ENCODE measurements at places on chromosomes 16 and 17.

DNA sequence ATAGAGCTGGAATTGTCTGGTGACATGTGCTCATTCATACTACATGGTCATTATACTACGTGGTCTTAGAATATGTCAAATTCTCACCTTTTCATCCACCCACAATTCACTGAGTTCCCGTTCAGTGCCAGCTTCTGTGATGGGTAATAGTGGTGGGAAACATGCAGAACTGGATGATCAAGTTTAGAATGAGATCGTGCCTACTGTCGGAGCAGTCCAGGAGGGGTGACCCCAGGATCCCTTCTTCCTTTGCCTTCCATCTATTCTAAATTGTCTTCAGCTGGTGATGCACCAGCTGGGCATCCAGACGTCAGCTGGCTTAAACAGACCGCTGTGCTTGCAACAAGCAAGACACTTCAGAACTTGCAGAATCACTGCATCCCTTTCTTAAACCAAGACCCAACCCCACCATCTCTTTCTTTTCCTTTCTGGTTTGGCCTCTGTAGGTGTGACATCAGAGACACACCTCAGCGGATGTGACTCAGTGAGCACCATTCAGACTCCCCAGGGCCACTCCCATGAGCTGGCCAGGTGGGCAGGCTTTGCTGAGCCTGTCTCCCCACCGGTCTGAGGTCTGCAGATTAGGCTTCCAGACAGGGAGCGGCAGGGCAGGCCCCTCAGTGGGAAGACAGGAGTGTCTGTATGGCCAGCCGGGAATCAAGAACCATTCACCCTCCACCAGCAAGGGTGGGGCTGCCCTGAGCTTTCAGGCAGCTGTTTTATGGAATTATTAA is 18.1 kb downstream of the C17orf100 start:
- DNase-seq = no peak

- peak; percentile 18 for DNase-seq
Observed at GRCh38 chr16:17070882-17071592, 399.7 kb downstream of the XYLT1 start.

DNA sequence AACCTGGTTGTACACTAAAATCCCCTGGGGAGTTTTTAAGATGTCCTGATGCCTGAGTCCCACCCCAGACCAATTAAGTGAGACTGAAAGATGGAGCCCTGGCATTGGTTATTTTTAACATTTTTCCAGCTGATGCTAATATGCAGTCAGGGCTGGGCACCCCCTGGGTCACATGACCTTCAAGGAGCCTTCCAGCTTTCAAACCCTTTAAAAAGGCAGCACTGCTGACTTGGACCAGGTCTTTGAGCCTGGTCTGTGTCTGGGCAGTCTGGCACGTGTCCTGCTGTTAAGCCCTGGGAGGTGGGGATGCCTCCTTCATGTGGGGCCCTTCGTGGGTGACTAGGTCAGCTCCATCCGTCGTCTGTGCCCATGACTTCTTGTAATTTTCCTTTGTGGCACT is 202.6 kb downstream of the CCDC182 start:
- DNase-seq = no peak

DNA sequence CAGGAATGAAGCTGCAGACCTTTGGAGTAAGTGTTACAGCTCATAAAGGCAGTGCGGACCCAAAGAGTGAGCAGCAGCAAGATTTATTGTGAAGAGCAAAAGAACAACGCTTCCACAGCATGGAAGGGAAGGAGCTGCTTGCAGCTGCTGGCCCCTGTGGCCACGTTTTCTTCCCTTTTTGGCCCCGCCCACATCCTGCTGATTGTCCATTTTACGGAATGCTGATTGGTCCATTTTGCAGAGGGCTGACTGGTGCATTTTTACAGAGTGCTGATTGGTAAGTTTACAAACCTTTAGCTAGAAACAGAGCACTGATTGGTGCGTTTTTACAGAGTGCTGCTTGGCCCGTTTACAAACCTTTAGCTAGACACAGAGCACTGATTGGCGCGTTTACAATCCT is 841.5 kb downstream of the CDH11 start:
- no peak for DNase-seq

GRCh38 chr17:80101946-80102663 is 724 bp downstream of the GAA start:
- no peak for DNase-seq

DNA sequence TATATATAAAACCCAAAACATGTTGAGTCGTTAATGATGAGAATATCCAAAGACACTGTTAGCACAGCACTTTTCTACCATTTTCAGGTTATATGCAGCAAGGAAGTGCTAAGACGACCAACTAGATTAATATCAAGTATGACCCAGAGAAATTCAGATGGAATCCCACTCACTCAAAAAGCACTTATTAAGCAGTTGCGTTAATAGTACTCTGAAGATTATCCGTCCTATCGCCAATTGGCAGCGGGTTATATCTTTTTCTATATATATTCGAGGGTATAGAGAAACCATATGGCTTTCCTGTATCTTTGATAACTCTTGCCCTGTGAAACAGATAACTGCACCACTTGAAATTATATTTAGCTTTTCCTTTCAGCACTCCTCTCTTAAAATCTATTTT is 1.1 kb downstream of the CRLF3 start:
- DNase-seq = no peak

DNA sequence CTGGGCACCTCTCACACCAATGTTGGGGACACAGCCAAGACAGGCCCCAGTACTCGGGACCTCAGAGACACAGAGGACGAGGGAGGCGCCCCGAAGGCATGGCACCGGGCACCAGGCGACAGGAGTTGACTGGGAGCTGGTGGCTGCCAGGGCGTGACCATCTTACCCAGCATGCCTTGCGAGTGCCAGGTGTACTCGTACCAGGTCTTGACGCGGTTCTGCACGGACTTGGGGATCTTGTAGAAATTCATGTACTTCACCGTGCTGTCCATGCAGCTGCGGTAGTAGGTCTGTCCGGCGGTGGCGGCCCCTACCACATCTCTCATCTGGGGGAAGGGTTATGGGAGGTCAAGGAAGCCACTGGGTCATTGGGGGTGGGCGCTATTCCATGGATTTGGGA is 67.3 kb downstream of the CNGB1 start:
- DNase-seq = no peak

DNA sequence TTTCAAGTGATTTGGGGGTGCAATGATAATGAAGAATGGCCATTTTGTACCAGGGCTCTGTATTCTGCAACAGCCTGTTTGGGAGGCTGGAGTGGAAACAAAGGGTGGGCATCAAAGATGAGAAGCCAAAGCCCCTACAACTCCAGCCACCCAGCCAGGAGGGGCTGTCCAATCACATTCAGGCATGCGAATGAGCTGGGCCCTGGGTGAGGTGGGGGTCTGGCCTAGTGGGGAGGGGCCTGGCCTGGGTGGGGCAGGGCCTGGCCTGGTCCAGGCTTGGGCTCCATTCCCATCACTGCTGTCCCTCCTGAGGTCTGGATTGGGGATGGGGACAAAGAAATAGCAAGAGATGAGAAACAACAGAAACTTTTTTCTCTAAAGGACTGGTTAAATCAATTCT is 6.4 kb downstream of the AOC3 start:
- no peak for DNase-seq

DNA sequence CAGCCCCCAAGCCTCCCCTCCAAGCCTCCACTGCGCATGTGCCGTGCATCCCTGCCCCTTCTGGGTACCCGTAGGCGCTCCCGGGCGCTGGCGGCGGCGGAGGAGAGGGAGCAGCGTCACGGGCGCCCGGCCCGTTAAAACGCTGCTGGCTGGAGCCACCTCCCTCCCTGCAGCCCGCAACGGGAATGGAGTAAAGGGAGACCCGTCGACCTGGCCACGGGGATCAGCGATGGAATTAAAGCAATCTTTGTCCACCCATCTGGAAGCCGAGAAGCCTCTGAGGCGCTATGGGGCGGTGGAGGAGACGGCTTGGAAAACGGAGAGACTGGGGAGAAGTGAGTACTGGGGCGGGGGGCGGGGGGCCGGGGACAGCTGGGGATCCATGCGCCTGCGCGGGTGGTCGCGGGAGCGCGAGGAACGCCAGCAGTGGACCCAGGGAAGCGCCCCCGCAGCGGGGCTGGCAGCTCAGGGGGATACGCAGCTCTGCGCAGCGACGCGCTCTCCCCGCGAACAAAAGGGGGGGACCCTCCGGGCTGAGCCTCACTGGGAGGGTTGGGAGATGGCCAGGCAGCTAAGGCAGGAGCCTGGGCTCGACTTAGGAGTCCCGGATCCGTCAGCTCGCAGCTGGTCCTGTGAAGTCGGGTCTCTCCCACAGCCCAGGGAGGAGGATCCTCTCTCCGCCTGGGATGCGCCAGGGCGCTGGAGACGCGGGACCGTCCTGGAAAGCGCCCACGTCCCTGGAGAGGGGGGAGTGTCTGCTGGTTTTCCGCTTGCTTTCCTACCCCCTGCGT is at the start of gene BMERB1:
Gene BMERB1 (plus strand): TSS at position 164 of the 791 bp plus-strand sequence. CDS start 66 bp downstream, at position 230.
- DNase-seq = no peak

DNA sequence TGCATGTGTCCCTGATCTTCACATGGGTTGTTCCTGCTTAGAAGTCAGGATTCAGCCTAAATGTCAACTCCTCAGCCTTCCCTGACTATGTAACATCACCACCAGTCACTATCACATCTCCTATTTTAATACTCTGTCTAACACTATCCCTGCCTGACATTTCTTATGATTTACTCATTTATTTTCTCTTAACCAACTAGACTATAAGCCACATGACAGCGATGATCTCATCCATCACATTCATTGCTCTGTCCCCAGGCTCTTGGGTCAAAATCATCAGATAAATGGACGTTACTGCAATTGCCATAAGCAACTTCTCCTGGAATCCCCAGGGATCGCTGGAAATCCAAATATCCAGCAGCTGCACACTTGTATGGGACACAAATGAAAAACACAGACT is 15.7 kb downstream of the CDRT4 start:
- no peak for DNase-seq

- no peak for DNase-seq
Observed at GRCh38 chr17:70030371-70030770, 44.7 kb upstream of the KCNJ16 start.

- no peak for DNase-seq
Observed at GRCh38 chr17:17741349-17742023, 60.2 kb downstream of the RAI1 start.

GRCh38 chr16:22109258-22109898 is 17.0 kb downstream of the VWA3A start:
- no peak for DNase-seq

- DNase-seq = no peak
Observed at GRCh38 chr16:71933913-71934695, 38.8 kb downstream of the IST1 start.

GRCh38 chr17:67600408-67600807 is 117.3 kb upstream of the NOL11 start:
- DNase-seq = no peak

DNA sequence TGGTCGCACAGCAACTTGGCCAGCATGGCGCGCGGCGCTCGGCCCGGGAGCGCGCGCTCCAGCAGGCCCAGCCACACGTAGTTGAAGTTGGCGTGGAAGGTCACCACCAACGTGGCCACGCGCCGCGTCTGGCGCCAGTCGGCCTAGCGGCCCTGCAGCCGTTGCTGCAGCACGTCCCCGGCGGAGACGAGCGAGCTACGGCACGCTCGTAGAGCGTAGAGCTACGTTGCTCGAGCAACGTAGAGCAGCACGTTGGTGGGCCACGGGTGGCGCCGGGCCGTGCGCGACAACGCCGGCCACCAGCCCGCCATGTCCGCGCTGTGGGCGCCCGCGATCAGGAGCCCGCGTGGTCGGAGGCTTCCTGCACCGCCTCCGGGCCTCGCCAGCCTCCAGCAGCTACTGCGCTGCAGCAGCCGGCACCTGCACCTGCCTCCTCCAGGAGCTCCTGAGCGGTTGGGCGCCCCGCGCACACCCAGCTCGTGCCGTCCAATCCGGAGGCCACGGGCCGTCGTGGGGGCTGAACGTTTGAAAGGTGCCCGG is 13.4 kb upstream of the SULT1A1 start:
- no peak for DNase-seq

DNA sequence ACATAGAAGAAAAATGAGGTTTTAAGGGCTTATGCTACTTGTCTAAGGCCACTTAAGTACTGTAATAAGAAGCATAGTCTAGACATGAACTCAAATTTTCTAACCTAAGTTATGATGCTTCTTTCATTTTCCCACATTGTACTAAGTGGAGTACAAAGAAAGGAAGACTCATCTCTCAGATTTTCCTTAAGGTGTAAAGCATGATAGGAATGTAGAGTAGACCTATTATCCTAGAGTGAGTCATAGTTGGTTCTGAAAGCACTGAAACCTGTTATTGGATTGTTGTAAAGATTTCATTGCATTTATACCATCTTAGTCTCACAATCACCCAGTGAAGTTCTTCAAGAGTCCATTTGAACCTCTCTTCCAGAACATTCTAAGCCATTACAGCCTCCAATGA is 343.8 kb downstream of the TOX3 start:
- no peak for DNase-seq

DNA sequence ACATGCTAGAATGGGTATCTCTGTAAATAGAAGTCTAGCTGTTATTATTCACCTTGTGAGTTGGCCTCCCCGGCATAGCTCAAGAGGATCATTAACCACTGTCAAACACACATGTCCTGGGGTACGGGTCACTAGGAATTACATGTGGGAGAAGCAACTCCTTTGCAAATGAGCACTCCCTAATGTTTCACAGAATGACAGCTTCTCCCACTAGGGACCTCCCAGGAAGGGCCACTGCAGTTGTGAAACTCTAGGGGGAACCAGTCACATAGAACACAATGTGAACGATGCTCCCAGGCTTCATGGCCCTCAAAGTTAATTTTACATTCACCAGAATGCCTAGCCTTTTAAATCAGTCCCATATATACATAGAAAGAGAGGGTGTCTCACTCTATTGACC is 12.4 kb upstream of the ZNF19 start:
- DNase-seq = no peak

GRCh38 chr17:78653382-78653781 is 76.2 kb upstream of the DNAH17 start:
- DNase-seq = no peak

GRCh38 chr17:29596811-29597210 is 3.9 kb downstream of the ANKRD13B start:
- no peak for DNase-seq

- no peak for DNase-seq
Observed at GRCh38 chr17:9729034-9729650, 62.2 kb downstream of the DHRS7C start.

DNA sequence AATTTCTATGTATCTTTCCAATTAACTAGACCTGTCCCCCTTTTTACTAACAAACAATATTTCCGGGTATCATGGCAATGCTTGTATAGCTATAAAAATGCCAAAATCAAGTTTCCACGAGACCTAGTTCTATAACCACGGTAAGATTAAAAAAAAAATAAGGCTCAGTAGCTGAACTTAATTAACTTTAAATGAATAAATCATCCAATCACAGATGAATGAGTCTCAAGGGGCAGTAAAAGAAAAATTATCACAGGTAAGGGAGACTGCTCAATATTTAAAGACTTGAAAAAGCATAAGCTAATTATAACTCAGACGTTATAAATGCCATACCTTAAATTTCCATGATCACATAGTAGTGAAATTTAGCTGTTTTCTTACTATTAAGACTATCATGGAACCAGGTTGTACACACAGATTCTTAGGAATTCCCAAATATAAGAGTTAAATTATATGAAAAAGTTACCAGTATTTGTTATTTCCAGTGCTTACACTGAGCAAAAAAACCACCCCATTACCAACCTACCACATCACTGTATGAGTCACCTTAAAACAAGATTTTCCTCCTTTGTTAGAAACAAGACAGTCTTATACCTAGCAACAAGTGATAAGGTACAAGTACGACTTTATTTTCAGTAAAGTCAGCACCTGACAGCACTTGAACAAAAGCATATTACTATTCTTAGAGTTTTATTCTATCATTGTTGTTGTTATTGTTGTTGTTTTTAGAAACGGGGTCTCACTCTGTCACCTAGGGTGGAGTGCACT is 20.6 kb downstream of the SSH2 start:
- DNase-seq = no peak

- no peak for DNase-seq
Observed at GRCh38 chr16:88673716-88674379, 11.0 kb upstream of the MVD start.

GRCh38 chr17:61177351-61177750 is 222.3 kb upstream of the TBX2 start:
- no peak for DNase-seq

Data from esophagus squamous epithelium (tissue), 5 donors.